Smooth muscle cell of bladder (primary cell): ENCODE measurements at places on chromosomes 6 and 20. TPM values are rescaled to one million over a fixed set of nuclear protein-coding genes. Genes with fewer than 3 reads are reported as not detected.

SLC17A1 gene
- total RNA-seq, result not detected in 2 replicates

FHL5 gene
- total RNA-seq, result not detected in 2 replicates

BIRC7 gene
- 0.65 TPM in 1 of 2 replicates, not detected in the other for total RNA-seq

ADGRF5 gene
- total RNA-seq, result 0.14 and 1.6 TPM in 2 replicates

SMOC2 gene
- total RNA-seq, result under 0.01 TPM in 1 of 2 replicates, not detected in the other

PLG gene
- not detected in 2 replicates for total RNA-seq

TINAG gene
- total RNA-seq, result not detected in 2 replicates

C6orf118 gene
- not detected in 2 replicates for total RNA-seq

MARCKS gene
- total RNA-seq, result 74.1 and 114 TPM in 2 replicates

C20orf144 gene
- total RNA-seq, result 0.09 and 0.14 TPM in 2 replicates

CDH26 gene
- 0.14 and 0.18 TPM in 2 replicates for total RNA-seq

STX11 gene
- total RNA-seq, result 0.28 and 0.55 TPM in 2 replicates

CCDC170 gene
- 2.6 and 3.1 TPM in 2 replicates for total RNA-seq

MYL9 gene
- total RNA-seq, result 6.8 and 13.9 TPM in 2 replicates

OR2H2 gene
- not detected in 2 replicates for total RNA-seq

KCNG1 gene
- 11.8 and 16.7 TPM in 2 replicates for total RNA-seq

AVP gene
- not detected in 2 replicates for total RNA-seq

PBOV1 gene
- total RNA-seq, result not detected in 2 replicates

EPB41L1 gene
- 14.4 and 24.5 TPM in 2 replicates for total RNA-seq

THBD gene
- 1.00 and 1.2 TPM in 2 replicates for total RNA-seq

TMEM151B gene
- total RNA-seq, result not detected in 2 replicates

SLC13A3 gene
- 2.7 and 4.9 TPM in 2 replicates for total RNA-seq

TRIM26 gene
- 19.0 and 20.1 TPM in 2 replicates for total RNA-seq

IMPG1 gene
- not detected in 2 replicates for total RNA-seq

RAET1L gene
- not detected in 2 replicates for total RNA-seq

CRISP3 gene
- not detected in 2 replicates for total RNA-seq

LAMA2 gene
- 262 and 289 TPM in 2 replicates for total RNA-seq

HLA-DQA1 gene
- total RNA-seq, result not detected in 2 replicates

AURKA gene
- total RNA-seq, result 5.6 and 5.8 TPM in 2 replicates

TXLNB gene
- total RNA-seq, result 0.46 and 1.00 TPM in 2 replicates

ID1 gene
- total RNA-seq, result 141 and 149 TPM in 2 replicates

HLA-DOB gene
- 0.09 and 0.14 TPM in 2 replicates for total RNA-seq

BPIFB4 gene
- total RNA-seq, result not detected in 2 replicates

SNAP91 gene
- under 0.01 and 0.09 TPM in 2 replicates for total RNA-seq

TNFRSF6B gene
- 0.65 and 1.3 TPM in 2 replicates for total RNA-seq

TSBP1 gene
- total RNA-seq, result not detected in 2 replicates

ERVFRD-1 gene
- total RNA-seq, result not detected in 2 replicates

BCLAF1 gene
- total RNA-seq, result 85.0 and 90.2 TPM in 2 replicates

DEFB124 gene
- total RNA-seq, result not detected in 2 replicates

TNF gene
- total RNA-seq, result not detected in 2 replicates

ARFGEF3 gene
- total RNA-seq, result under 0.01 and 0.18 TPM in 2 replicates

ANGPT4 gene
- total RNA-seq, result not detected in 2 replicates

RING1 gene
- total RNA-seq, result 26.2 and 38.6 TPM in 2 replicates

BPIFA1 gene
- not detected in 2 replicates for total RNA-seq

GINS1 gene
- total RNA-seq, result 1.3 and 1.4 TPM in 2 replicates

SIRPA gene
- 16.6 and 24.9 TPM in 2 replicates for total RNA-seq

PPIL6 gene
- total RNA-seq, result 3.0 and 6.9 TPM in 2 replicates

FAXC gene
- total RNA-seq, result 0.28 and 0.55 TPM in 2 replicates

TRIM38 gene
- total RNA-seq, result 8.1 and 10.3 TPM in 2 replicates

HECA gene
- total RNA-seq, result 10.0 and 12.4 TPM in 2 replicates

PDYN gene
- total RNA-seq, result not detected in 2 replicates

BMP7 gene
- total RNA-seq, result 0.28 TPM in 1 of 2 replicates, not detected in the other

HLA-DOA gene
- under 0.01 TPM in 1 of 2 replicates, not detected in the other for total RNA-seq

NKX2-2 gene
- not detected in 2 replicates for total RNA-seq

TP53TG5 gene
- under 0.01 TPM in 1 of 2 replicates, not detected in the other for total RNA-seq
